ENCODE measurements at places on chromosomes 11 and 22.

GRCh38 chr11:28343304-28344233 is 235.4 kb downstream of the METTL15 start:
- no peak for DNase-seq

DNA sequence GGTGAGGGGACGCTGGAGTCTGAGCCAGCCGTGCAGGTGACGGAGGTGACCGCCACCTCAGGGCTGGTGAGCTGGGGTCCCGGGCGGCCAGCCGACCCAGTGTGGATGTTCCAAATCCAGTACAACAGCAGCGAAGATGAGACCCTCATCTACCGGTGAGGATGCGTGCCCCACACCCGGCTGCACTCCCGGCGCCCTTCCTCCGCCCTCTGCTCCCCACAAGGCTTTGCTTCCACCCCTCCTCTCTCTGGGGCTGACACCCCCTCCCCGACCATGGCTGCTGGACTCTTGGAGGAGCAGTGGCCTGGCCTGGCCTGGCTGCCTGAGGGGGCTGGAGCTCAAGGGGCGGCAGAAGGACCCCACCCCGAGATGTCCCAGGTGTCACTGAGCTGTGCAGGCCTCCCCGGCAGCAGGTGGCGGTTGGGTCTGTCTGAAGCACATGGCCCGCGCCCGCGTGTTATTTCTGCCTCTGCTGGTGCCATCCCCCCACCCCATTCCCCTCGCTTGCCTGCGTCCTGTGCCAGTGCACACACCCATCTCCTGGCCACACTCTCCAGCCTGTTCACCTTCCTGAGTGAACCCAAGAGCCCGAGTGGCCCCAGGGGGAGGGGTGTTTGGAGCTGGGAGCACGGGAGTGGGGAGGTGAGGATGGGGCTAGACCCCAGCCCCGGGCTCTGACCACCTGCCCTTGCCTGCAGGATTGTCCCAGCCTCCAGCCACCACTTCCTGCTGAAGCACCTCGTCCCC is 2.2 kb downstream of the LRFN4 start:
- no peak for DNase-seq

GRCh38 chr11:102177974-102178631 is 67.9 kb downstream of the YAP1 start:
- no peak for DNase-seq

- no peak for DNase-seq
Observed at GRCh38 chr11:68709062-68709461, 24.7 kb downstream of the GAL start.

GRCh38 chr11:31449040-31449439 is 60.4 kb downstream of the IMMP1L start:
- DNase-seq: no peak
